Naive B cell (primary cell): ENCODE measurements at places on chromosomes 7 and 10.

DNA sequence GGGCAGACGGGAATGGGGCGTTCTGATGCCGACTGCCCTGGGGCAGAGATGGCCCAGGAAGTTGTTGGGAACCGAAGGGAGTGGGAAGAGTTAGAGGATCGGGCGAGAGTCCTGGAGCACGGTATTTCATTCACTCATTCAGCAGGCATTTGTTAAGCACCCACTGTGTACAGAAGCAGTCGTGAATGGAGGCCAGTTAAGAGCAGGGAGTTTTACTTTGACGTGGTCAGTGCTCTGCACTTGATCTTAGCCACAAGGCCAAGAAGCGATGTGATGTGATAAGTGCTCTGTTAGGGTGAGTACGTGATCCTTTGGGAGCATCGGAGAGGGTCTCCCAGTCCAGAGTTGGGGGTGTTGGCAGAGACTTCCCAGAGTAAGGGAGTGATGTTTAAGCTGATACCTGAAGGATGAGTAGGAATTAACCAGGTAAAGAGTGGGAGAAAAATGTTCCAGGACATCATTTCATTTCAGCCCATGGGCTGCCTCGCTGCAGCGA, 890 bp downstream of the ZFYVE27 start:
- no peak for DNase-seq

- DNase-seq, result no peak
Observed at GRCh38 chr10:69963835-69964710, 88.6 kb upstream of the MACROH2A2 start.

DNA sequence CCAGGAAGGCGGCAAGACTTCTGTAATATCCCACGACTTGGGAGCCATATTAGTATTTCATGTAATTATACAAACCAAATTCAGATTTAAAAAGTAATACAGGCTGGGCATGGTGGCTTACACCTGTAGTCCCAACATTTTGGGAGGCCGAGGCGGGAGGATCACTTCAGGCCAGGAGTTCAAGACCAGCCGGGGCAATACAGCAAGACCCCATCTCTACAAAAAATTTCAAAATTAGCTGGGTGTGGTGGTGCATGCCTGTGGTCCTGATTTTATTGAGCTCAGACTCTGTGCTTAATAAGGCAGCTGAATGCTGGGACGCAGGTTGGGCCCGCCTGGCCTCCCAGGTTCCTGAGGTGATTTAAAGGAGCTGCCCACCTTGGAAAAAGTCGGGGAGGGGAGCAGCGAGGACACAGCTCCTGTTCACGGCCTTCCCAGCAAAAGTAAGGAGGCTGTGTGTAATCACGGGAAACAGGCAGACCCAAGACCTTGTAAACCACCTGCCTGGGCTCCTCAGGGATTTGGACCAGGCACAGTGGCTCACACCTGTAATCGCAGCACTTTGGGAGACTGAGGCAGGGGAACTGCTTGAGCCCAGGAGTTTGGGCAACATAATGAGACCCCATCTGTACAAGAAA, 93.0 kb upstream of the DNAAF5 start:
- no peak for DNase-seq

DNA sequence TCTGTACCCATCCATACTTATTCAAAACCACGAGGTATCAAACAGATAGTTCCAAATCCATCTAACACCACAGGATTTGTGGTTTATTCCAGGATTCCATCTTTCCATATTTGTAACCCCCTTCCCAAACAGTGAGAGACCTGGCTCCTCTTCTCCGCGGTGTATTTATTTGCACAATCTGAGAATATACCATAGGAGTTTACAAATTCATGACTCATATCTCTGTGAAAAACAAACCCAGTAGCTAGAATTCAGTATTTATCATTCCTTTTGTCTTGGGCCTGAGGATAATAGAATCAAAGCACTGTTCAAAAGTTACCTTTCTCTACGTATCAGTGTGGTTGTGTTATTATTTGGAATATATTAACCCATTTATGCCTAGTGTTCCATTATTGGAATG, 31.9 kb downstream of the PDSS1 start:
- no peak for DNase-seq

- peak; percentile 52 for DNase-seq
Observed at GRCh38 chr7:32892521-32893206, 1.1 kb upstream of the KBTBD2 start.

DNA sequence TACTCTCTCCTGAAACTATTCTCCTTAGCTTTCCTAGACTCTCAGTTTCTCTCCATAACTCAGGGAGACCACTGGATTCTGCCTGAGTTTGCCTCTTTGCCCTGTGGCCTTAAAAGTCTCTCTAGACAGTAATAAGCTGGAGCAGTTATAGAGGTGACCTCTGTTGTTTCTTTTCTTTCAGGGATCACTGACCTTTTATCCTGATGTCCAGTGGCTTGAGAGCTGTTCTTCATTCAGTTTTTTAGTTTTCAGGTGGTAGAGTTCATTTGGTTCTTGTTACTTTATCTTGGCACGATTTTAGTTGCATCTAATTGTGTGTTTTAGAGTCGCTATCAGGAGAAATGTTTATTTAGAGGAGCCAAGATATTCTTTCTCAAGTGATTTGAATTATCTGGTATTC, 37.7 kb downstream of the TAX1BP1 start:
- DNase-seq, result no peak

DNA sequence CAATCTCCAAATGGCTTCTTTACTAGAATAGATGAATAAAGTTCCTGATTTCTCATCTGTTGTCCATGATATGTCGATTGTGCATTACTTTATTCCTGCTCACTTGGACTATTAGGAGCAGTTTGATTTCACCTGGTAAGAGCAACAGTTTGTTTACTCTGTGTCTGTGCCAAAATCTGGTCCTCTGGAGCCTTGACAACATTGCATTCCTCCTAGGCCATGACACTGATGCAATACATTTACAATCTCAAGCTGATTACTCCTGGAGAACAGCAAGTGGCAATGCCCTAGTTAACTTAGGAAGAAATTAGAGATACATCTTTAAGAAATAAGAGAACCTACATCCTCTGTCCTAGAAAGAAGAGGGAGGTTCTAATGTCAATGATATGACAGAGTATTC, 71.8 kb downstream of the SGCE start:
- no peak for DNase-seq

- no peak for DNase-seq
Observed at GRCh38 chr7:30091491-30091912, 43.3 kb upstream of the MTURN start.

- peak; percentile 69 for DNase-seq
Observed at GRCh38 chr10:124641282-124642087, 102.7 kb downstream of the FAM53B start.

DNA sequence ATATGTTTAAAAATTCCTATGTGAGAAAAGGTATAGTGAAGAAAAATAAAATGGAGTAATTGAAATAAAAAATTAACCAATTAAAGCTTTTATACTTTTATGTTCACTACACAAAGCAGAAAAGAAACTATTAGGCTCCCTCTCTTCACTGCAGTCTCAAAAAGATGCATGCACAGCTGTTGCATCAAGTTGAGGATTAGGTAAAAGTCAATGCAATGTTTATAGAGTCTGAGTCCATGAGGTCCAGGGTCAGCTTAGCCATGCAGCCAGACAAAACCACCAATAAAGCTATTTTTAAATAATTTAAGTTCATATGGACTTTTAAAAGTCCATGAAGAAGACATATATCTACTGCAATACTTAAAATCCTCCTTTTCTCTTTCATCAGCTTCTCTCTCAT, 31.1 kb upstream of the ING3 start:
- DNase-seq, result no peak

DNA sequence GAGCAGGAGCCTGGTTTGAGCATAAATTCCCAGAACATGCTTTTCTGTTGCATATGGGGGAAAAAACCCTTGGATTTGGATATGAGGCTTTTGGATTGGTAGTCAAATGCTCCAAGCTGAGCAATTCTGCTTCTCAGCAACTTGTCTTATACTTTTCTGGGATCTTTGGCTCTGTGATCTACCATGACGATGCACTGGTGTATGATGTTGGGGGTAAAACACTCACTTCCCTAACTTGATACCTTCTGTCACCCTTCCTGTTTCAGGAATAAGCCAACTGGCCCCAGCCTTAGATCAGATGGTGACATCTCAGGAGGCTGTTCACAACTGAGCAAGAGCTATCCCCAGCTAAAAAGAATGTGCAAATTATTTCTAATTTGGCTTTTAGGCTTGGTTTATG, 13.1 kb upstream of the CPA4 start:
- no peak for DNase-seq

- no peak for DNase-seq
Observed at GRCh38 chr10:103445767-103446567, 6.2 kb downstream of the CALHM2 start.

- DNase-seq, result no peak
Observed at GRCh38 chr10:32153931-32154330, 97.7 kb upstream of the KIF5B start.

DNA sequence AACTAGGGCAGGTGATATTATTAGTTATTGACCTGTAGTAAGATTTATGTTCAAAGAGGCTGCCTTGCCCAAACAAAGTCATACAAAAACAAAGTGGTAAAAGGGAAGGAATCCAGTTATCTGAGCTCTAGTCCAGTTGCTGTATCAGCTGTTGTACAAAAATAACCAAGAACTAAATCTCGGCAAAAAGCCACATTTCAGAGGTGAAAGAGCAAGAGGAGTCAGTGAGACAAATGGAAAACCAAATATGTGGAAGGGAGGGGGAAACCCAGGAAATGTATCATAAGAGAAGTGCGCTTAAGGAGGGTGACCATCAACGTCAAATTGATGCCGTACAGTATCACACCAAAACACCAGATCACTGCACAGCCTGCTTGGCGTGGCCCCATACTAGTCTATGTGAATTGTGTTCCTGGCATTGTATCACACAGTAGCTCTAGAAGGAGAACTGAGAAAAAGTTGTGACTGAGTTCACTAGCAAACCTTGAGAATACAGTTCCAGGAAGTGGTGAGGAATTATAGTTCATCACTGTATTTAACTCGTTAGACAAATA, 6.4 kb downstream of the AGBL3 start:
- no peak for DNase-seq

DNA sequence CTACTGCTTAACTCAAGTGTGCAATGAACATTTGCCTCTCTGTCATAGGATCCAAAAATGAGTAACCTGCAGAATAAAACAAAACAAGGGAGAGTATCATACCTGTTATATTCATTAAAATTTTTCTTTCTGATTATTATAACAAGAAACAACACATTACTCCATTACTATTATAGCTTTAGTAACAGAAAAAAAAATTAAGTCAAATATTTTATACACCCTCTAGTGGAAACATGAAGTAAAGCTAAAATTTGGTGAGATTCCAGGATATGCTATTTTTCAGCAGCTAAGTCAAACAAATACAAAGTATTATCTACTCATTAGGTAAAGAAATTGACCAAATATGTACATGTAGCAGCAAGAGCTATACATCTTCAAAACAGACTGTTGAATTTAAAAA, 56.3 kb downstream of the PDZD8 start:
- no peak for DNase-seq

- DNase-seq, result no peak
Observed at GRCh38 chr10:9709849-9710248, 1307.8 kb upstream of the CELF2 start.

DNA sequence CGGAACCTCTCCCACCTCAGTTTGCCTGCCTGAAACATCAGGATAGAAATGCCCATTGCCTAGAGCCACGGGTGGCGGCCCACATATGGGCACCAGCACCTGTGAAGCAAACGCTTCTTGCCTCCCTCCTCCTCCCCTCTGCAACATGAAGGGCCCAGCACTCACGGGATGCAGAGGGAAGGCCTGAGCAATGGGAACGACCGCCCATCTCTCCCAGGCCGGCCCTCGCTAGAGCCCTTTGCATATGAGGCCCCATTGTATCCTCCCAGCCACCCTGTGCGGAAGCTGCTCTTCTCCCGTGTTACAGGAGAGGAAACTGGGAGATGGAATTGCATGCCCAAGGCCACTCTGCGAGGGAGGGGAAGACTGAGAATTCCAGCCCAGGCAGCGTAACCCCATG, 88.2 kb downstream of the RGS10 start:
- DNase-seq, result no peak

- no peak for DNase-seq
Observed at GRCh38 chr7:23347682-23348180, 48.6 kb downstream of the MALSU1 start.

DNA sequence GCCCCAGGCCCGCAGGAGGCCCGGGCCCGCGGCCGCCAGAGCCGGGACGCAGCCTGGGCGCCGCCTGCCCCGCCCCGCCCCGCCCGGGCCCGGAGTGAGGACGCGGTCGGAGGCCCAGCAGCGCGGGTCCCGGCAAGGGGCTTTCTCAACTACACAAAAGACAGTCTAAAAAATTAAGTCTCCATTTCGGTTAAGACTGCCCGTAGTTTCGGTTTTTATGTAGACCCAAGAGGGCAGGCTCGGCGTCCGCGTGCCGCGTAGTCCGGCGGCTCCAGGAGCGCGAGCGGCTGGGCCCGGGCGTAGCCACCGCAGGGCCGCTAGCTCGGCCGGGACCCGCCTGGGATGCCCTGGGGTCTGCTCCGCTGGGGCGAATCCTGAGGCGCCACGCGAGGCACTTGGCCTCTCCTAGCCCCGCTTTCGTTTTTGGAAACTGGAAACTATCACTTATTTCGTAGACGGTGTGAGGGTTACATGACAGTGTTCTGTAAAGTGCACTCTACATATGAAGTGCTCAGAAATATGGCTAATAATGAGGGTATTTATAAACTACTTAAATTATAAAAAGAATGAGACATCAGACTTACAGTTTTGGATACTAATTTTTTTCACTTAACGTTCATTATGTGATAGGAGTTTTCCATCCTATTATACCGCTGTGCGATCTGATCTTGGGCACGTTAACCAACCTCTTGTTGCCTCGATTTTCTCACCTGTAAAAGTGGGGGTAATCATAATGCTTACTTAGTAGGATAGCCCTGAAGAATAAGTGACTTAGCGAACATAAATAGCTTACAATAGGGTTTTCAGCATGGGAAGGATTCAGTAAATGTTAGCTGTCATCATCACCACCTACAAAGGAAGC, 573 bp downstream of the BLVRA start:
- DNase-seq, result peak; percentile 29

DNA sequence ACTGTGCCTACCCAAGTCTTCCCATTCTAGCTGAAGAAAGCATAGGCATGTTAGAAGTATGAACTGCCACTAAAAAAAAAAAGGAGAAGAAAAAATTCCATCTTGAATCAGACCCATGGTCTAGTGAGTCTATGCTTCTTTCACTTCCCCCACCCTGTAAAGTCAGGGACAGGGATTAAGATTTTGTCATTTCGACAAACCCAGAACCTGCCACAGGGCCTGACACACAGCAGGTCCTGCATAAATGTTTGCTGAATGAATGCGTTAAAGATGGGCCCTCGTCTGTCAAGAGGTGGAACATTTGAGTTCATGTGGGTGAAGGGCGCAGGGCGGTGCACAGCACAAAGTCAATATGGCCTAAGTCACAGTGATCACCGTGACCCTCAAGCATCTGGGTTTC, 4.9 kb downstream of the HIPK2 start:
- peak; percentile 14 for DNase-seq

- peak; percentile 40 for DNase-seq
Observed at GRCh38 chr10:124025660-124026588, 67.5 kb downstream of the CHST15 start.

DNA sequence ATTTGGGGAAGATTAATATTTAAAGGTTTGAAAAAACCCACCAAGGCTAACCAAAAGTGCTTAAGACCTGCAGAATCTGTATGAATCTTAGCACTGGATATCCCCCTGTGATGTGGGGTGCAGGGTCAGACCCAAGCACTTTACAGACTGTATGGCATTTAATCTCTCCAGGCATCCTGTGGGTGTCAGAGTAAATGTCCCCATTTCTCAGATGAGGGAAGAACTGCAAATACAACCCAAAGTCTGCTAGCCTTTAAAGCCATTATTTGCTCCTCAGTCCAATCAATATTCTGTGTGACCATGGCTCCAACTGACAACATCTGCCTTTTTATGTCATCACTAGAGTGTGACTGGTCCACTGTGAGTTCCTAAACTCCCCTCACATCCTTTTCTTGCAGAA, 10.0 kb upstream of the MBL2 start:
- DNase-seq, result no peak
